ENCODE measurements at places on chromosomes 1 and 21. TPM values are rescaled to one million over a fixed set of nuclear protein-coding genes. Genes with fewer than 3 reads are reported as not detected.
A peak's percentile ranks its signal among the peaks of the same experiment; 100 is the strongest.

- H3K27me3 ChIP-seq: no peaks in the 10 kb centered on the region
- DNase-seq: no peak
- H3K27ac ChIP-seq: no peak overlapping the region
These were observed 43.4 kb downstream of the WDR64 start for GRCh38 chr1:241695246-241696171.

DNA sequence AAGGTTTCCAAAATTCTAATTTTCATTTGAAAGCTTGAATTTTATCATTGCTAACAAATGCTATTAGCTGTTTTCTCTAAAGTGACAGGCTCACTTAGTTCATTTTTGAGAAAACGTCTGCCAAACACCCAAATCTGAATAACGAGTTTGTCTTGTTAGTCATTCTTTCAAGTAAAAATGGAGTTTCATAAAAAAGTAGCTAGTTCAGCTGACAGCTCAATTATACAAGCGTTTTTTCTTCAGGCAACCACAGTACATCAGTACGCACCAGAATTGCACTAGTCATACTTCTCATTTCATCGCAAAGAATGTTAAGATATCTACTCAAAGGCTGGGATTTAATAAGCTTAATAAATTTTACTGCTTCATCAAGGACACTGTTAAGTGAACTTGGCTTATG is 72.3 kb upstream of the SLFNL1 start:
- DNase-seq: no peak
- no peaks in the 10 kb centered on the region for H3K36me3 ChIP-seq
- no peak overlapping the region for H3K27ac ChIP-seq
- H3K27me3 ChIP-seq: no peaks in the 10 kb centered on the region
- no peaks in the 10 kb centered on the region for H3K4me1 ChIP-seq

DNA sequence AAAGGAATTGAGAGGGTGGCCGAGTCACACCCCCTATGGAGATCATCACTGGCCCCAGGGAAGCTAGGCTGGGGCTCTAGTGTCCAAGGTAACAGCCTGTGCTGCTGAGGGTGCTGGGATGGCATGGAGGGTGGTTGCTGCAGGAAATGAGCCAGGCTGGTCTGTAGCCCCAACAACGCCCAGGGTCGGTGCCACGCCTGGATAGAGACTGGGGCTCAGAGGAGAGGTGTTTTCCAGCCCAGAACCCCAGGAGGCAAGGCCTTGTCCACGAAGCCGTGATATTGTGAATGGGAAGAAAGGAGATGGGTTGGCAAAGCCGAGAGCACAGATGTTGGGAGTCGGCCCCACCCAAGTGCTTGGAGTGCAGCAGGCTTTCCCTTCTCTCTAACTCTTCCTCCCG is 68.9 kb upstream of the ACTRT2 start:
- H3K4me3 ChIP-seq: no peak overlapping the region
- no peaks in the 10 kb centered on the region for H3K36me3 ChIP-seq
- H3K27me3 ChIP-seq: no peaks in the 10 kb centered on the region

GRCh38 chr1:76075188-76075489 is 593 bp downstream of the ST6GALNAC3 start:
- no peak overlapping the region for H3K27ac ChIP-seq
- no peak for DNase-seq
- H3K27me3 ChIP-seq: no peaks in the 10 kb centered on the region
- H3K36me3 ChIP-seq: no peaks in the 10 kb centered on the region

The KCNK2 gene
- total RNA-seq: 1.6 TPM

GRCh38 chr1:228074954-228075730 is 7.4 kb upstream of the ARF1 start:
- H3K27ac ChIP-seq: no peak overlapping the region
- H3K27me3 ChIP-seq: no peaks in the 10 kb centered on the region
- no peaks in the 10 kb centered on the region for H3K36me3 ChIP-seq
- H3K4me1 ChIP-seq: peaks cover 4% of the 10 kb centered on the region
- peak; percentile 41 for DNase-seq

DNA sequence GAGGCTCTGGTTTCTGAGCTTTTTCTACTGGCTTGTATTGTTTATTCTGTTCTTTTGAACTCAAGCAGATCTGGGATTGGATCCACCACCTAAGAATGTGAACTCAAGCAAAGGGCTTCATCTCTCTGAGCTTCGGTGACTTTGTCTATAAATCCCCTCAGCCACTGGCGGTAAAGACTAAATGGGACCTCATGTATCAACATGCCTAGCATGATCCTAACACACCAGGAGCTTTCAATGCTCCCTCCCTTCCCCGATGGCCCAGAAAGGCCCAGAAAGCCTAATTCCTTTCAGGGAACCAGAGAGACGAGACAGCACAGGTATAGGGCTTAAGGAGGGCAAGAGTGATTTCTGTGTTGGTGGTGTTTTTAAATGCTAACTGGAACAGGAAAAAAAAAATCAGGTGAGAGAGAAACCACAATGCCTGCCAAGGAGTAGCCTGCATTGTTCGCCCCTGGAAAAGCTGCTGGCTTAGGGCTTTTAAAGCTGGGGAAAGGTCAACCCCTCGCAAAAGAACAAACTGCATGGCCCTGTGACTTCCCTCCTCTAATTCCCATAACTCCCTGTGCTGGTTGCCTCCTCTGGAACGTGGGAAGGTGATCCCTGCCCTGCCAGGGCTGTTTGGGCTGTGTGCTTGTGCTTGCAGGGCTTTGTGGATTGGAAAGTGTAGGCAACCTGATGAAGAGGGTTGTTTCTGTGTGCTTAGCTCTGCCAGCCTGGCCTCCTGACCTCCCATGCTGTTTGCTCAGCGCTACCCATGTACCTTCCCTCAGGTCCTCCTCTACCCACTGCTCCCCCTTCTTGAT is 147.0 kb downstream of the PLPP3 start:
- H3K36me3 ChIP-seq: no peaks in the 10 kb centered on the region
- no peaks in the 10 kb centered on the region for H3K4me1 ChIP-seq
- DNase-seq: no peak
- no peak overlapping the region for H3K4me3 ChIP-seq

The SPATC1L gene
- 13.3 TPM for total RNA-seq

The SMIM12 gene
- total RNA-seq: 27.5 TPM

DNA sequence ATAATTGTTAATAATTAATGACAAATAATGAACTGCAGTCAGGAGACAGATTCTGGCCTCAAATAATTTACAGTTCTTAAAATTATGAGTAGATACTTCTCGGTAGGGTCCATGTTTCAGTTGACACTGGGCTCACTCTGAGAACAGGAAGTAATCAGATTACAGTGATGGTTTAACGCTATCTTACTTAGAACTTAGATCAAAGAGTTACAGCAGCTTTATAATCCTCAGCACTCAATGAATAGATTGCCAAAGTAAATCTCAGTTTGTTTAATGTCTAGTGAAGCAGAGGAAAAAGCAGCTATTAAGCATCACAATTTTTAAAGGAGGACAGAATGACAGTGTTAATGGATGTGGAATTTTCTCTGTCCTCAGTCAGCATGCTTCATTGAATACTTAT is 79.6 kb downstream of the PDE4B start:
- no peaks in the 10 kb centered on the region for H3K4me1 ChIP-seq
- no peaks in the 10 kb centered on the region for H3K27me3 ChIP-seq
- H3K4me3 ChIP-seq: no peak overlapping the region
- no peaks in the 10 kb centered on the region for H3K36me3 ChIP-seq
- DNase-seq: no peak
- no peak overlapping the region for H3K27ac ChIP-seq

DNA sequence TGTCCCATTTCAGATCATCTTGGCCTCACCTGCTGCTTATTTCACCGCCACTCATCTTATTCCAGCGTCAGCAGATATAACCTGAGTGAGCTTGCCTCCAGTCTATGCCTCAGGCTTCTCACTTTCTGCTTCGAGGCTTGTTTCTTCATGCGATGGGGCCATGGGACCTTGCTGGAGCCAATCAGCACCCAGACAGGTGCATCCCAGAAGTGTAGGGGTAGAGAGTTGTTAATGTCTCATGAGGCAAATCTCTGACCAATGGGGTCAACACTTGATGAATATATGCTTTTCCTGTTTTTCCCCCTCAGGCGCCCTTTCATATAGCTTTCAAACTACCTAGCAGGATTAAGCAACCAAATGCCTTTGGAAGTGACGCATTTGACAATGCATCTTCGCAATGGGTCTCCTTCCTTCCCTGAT is 935 bp upstream of the YIPF1 start:
- H3K4me3 ChIP-seq: peak overlapping the region; percentile 77
- H3K36me3 ChIP-seq: no peaks in the 10 kb centered on the region
- no peaks in the 10 kb centered on the region for H3K27me3 ChIP-seq
- no peak for DNase-seq
- H3K27ac ChIP-seq: no peak overlapping the region

GRCh38 chr1:204106825-204107224 is 33.9 kb downstream of the SOX13 start:
- no peak overlapping the region for H3K4me3 ChIP-seq
- DNase-seq: no peak
- no peaks in the 10 kb centered on the region for H3K36me3 ChIP-seq

DNA sequence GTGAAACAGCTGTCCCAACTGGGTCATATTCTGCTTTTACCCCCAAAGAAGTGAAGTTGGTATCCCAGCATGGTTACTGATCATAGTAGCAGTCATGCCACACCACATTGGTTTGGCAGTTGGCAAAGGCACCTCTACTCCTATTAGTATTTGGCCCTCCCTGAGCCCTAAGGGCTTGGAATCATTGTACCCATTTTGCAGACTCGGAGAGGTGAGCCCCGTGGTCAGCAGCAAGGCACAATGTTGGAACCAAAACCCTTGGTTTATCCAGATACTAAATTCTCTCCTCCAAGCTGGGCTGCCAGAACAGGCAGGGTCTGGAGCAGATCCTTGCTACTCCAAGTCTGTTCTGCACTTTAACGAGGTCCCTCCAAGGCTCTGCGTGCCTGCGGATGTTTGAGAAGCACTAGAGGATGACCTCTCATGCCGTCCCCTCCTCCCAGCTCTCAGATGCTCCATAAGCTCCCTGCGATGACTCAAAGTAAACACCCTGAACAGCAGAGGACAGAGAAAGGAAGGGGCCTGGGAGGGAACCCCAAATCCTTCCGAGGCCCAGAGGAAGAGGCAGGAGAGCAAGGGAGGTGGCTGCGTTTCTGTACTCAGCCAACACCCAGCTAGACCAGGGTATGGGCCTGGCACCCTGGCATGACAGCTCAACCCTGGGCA is 89.3 kb downstream of the PAX7 start:
- no peak overlapping the region for H3K4me3 ChIP-seq
- H3K27ac ChIP-seq: no peak overlapping the region
- no peaks in the 10 kb centered on the region for H3K27me3 ChIP-seq
- DNase-seq: no peak
- no peaks in the 10 kb centered on the region for H3K36me3 ChIP-seq
- no peaks in the 10 kb centered on the region for H3K4me1 ChIP-seq

Data from ovary (tissue), 10 donors.